EL (cell line): ENCODE measurements at places on chromosomes 1 and 21.

DNA sequence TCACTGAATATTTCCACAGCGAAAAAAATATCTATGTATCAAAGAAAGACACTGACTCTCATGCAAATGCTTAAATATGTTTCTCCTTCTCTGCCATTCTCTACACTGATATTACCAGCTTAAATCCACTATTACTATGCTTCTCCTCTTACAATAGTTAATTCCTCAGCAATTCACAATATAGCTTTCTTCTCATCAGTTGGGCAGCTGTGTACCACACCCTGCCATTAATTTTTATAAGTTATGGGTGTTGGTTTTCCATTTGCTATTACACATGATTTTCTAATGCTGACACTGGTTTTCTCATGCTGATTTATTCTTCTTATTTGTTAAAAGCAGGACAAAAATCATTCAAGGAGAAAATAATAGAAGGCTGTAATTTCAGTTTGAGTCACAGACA, 251.8 kb downstream of the TBX15 start:
- no peak for DNase-seq

DNA sequence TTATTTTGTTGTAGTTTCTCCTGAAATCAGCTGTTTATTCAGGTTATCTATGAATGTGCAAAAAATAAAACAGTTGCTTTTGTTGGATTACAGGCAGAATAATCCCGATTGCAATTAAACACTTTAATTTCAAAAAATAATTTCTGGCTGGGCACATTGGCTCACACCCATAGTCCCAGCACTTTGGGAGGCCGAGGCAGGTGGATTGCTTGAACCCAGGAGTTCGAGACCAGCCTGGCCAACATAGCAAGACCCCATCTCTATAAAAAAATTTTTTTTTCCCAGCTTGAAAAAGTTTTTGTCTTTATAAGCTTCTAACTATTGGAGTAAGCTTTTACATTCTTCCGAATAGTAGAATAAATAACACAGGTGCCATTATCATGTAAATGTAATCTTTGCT, 15.3 kb downstream of the RCAN3 start:
- no peak for DNase-seq

DNA sequence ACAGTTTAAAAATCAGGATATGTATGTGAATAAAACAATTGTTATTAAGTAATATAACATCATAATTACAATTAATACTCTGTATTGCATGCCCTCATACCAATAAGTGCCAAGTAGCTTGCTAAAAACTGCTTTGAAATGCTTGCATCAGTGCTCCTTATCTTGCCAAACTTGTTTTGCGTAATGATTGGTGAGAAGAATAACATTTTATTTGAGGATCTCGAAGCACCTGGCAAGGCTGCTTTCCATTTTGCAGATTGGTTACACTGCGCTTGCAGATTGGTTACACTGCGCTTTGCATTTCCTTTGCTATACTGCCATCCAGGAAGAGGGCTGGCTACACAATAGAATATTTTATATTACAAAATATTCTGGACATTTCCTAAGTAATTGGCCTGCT, 1.7 kb upstream of the PBX1 start:
- DNase-seq = no peak

GRCh38 chr1:46755121-46755520, 36.2 kb upstream of the EFCAB14 start:
- no peak for DNase-seq
